ENCODE measurements at places on chromosomes 2 and 18.

- no peak for DNase-seq
Measured at GRCh38 chr2:61924895-61925663, 19.6 kb downstream of the COMMD1 start.

DNA sequence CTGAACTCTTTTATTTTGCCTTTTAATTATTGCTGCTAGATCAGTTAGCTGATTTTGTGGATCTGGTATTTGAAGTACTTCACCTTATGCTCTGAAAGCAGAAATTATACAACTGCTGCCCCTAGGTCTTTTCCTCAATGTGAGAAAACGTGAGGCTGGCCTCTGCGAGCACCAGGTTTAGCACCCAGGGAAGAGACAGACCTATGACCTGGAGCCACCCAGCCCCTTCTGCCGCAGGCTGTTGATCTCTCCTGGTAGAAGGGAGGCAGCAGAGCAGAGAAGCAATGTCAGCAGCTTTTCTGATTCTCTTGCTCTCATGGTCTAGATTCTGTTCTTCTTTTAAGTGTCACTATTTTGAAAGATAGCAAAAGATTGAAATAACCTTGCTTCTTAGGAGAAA, 19.9 kb downstream of the TRAPPC12 start:
- no peak for DNase-seq

DNA sequence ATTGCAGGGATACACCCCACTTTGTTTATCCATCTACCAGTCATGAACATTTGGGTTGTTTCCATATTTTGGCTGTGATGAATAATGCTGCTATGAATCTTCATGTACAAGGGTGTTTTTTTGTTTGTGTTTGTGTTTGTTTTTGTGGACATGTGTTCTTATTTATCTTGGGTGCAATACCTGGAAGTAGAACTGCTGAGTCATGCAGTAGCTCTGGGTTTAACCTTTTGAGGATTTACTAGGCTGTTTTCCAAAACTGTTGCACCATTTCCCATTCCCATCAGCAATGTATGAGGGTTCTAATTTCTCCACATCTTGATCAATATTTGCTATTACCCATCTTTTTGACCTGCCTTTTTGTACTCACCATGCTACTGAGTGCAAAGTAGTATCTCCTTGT, 140.0 kb upstream of the CYP1B1 start:
- DNase-seq: no peak

- peak; percentile 18 for DNase-seq
Measured at GRCh38 chr2:240524963-240525718, 32.6 kb downstream of the ANKMY1 start.

DNA sequence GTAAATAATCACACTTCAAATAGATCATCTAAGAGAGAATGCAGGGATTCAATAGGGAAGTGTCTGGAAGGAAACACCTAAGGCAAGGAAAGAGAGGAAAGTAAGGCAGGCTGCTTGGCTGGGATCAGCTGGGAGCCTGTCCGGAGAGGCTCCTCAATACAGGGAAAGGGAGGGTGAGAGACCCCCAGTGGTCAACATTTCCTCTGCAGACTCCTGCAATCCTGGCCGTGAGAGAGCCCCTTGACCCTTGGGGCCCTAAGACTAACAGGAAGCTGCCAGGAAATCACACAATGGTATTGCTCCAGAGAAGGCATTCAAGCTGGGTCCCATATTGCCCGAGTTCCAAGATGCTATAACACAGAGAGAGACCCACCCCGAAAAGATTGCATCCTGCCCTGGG, 549.4 kb downstream of the NYAP2 start:
- no peak for DNase-seq

DNA sequence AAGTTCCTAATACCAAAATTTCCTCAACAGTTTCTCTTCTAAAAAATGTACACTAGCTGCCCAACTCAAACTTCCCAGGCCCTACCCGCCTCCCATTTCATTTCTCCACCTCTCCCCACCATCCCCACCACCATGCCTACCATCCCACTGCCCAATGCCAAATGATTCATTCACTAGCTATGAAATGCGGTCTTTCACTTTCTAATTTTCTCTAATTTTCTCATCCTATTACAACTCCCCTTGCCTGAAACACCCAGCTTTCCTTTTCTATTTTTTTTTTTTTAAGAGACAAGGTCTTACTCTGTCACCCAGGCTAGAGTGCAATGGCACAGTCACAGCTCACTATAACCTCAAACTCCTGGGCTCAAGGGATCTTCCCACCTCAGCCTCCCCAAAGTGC, 38.4 kb downstream of the KIDINS220 start:
- DNase-seq: no peak

DNA sequence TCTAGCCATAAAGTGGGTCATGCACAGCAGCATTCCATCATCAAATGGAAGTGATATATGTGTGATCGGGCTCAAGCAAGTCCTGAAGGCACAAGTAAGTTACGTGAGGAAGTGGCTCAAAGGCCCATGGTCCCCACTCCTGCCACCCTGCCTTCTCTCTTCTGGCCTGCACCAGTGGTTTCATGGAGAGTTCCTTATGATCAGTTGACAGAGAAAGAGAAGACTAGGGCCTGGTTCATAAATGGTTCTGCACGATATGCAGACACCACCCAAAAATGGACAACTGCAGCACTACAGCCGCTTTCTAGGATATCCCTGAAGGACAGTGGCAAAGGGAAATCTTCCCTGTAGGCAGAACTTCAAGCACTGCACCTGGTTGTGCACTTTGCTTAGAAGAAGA, 412.6 kb upstream of the SMIM21 start:
- DNase-seq: no peak

DNA sequence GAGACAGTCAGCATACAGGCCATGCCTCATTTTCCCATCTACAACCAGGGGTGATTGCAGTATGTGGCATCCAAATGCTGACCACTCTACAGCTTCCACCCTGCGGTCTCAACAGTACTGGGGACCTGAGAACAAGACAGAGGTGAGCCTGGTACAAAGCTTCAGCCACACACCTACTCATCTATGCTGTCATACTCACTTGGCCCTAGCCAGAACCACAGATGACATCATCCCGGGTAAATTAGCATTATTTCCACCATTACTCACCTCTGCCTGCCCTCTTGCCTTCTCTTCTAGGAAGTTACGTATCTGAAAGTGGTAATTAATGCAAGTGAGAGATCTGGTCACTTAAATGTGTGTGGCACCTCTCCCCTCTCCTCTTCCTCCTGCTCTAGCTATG, 208.2 kb upstream of the ARL4C start:
- DNase-seq: no peak

DNA sequence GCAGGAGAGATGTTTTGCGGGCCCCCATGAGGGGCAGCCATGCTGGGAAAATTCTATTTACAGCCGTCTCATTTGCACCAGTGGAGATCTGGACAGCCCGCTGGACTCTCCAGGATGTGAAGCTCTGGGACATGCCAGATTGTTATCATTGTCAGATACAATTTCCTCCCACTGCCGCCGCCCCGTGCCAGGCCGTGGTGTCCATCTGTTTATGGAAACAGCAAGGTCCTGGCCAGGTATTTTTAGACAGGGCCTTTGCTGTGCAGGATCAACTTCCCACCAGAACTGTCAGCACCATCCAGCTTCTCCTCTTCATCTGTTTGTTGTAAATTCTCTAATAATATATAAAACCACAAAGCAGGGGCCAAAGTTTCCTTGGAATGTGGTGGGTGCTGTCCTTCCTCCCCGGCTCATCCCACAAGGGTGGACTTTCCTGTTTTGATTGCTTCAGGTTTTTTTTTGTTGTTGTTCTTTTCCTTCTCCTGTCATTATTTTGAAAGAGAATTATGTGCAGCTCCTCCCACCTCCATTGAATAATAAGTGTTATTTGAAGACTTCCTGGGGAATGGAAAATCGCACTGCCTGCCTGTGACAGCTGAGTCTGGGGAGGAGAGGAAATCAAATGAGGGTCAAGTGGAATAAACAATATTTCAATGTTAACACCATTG, 398.1 kb downstream of the TNS1 start:
- no peak for DNase-seq

- no peak for DNase-seq
Measured at GRCh38 chr18:24234850-24235418, 96.1 kb downstream of the CABYR start.

- no peak for DNase-seq
Measured at GRCh38 chr2:98805412-98806171, 74.7 kb upstream of the MGAT4A start.

- DNase-seq: peak; percentile 35
Measured at GRCh38 chr18:23126376-23127056, 8.8 kb upstream of the CABLES1 start.

DNA sequence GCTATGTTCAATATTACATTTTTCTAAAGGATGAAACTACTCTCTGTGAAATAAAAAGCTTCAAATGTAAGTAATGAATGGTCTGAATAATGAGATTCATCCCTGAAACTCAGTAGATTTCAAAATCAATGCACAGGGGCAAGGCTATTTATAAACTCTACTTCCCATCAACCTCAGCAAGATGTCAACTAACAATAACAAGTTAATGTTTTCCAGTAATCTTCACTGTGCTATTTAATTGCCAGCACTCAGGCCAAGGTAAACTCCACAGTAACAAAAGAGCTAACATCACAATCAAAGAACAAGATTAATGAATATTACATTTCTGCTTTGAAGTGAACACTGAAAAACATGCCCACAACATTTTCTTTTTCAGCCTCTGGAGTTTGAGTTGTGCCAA, 144.3 kb upstream of the ZFP36L2 start:
- DNase-seq: no peak

DNA sequence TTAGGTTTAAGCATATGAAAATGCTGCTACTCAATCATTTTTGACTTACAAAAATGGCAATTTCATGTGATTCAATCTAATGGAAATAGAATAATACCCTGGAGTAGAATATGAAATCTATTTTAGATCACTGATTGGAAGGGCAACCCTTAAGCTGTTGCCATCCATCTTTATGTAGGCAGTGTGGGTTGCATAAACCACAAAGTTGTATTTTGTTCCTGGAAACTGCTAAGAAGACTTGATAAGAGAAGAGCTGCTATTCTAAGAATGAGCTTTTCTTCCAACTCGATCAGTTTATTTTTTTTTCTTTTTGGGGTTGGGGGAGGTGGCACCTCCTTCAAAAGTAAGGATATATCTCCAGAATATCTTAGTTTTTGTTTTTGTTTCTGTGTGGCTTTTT, 60.2 kb downstream of the CAVIN2 start:
- no peak for DNase-seq

- DNase-seq: no peak
Measured at GRCh38 chr2:197090742-197091367, 164.3 kb upstream of the PGAP1 start.

DNA sequence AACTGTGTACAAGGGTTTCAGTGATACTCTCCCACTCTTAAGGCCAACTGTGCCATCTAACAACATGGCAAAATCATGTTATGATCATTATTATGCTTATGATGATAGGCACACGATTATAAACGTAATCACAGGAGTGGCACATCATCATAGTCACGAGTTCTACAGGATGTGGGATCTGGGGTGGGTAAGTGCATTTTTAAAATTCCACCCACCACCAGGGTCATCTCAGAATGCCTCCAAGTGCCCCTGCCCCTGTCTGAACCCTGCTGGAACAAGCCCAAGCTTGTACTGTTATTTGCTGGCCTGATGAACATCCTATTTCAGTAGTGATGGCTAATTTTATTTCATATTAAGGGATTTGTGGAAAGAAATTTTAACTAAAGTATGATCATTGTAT, 117.8 kb downstream of the PTPRM start:
- DNase-seq: no peak

DNA sequence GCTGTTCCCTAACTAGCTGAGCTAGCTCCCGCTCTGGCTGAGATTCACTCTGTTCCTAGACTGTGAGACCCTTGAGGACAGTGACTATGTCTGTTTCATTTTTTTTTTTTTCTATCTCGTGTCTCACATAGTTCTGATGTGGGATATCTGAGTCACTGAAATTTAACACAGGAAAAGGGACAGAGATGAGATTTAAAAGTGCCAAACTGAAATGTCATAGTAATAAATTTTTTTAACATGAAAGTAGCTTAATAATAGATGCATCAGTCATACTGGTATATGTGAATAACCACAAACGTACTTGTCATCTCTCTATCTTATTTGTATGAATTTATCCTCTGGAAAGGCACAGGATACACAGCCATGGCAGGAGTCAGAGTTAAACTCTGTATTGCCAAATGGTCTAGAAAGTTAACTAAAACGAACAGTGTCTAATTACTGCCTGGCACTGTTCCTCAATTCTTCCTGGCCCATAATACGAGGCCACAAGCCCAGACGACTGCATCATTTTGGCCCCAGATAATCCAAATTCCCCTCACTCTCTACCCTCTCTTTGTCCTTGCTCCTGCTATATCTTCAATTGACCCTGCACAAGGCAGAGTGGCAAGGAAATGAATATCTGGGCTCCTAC, 87.5 kb downstream of the SATB2 start:
- DNase-seq: no peak

GRCh38 chr18:49491534-49491856, 4.5 kb upstream of the C18orf32 start:
- no peak for DNase-seq

DNA sequence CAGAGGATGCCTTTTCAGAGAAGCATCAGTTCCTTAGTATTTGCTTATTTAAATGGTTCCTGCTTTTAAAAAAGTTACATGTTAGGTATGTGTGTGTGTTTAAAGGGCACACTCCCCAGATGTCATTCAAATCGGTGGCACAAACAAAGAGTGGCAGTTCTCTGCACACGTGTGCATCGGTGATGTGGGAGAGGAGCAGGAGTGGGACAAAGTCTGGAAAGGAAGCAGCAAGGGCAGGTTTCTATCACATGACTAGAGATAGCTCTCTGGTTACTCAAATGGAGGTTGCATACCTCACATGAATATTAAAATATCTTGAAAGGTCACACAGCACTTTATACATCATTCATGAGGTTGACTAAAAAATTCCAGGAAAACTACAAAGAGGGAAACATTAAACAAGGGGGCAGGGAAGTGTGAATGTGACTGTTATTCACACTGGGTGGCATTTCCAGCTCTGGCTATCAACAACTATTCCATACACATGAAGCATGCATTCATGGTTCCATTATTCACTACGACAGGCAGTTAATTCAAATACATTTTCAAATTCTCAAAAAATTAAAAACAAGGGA, 64.7 kb downstream of the SEPTIN10 start:
- DNase-seq: no peak

GRCh38 chr2:165674780-165675179, 119.3 kb downstream of the GALNT3 start:
- no peak for DNase-seq

- no peak for DNase-seq
Measured at GRCh38 chr2:160224060-160224459, 24.0 kb upstream of the ITGB6 start.

GRCh38 chr2:99139003-99139402, 2.5 kb upstream of the C2orf15 start:
- DNase-seq: no peak

Data from posterior vena cava (tissue), 2 donors.